ENCODE measurements at places on chromosomes 3 and 15.

DNA sequence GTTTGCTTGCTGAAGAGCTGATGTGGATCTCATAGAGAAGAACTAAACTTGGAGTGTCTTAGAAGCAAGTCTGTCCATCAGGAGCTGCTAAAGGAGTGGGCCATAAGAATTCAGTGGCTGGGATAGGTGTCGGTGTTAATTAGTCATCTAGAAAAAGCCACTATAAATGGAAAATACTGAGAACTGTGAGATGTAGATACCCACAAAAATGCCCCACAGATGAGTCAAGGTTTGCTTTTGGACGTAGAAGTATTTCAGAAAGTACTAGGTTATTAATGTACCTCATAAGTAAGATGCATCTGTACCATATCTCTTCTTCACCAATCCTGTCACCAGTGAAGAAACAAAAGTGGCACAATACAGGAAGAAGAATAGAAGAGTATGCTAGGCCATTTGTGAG, 530.9 kb upstream of the TGFBR2 start:
- no peak for DNase-seq

- DNase-seq: no peak
Measured at GRCh38 chr3:39284457-39284881, 4.6 kb upstream of the CX3CR1 start.

GRCh38 chr3:183503746-183504145, 51.8 kb downstream of the KLHL6 start:
- no peak for DNase-seq

DNA sequence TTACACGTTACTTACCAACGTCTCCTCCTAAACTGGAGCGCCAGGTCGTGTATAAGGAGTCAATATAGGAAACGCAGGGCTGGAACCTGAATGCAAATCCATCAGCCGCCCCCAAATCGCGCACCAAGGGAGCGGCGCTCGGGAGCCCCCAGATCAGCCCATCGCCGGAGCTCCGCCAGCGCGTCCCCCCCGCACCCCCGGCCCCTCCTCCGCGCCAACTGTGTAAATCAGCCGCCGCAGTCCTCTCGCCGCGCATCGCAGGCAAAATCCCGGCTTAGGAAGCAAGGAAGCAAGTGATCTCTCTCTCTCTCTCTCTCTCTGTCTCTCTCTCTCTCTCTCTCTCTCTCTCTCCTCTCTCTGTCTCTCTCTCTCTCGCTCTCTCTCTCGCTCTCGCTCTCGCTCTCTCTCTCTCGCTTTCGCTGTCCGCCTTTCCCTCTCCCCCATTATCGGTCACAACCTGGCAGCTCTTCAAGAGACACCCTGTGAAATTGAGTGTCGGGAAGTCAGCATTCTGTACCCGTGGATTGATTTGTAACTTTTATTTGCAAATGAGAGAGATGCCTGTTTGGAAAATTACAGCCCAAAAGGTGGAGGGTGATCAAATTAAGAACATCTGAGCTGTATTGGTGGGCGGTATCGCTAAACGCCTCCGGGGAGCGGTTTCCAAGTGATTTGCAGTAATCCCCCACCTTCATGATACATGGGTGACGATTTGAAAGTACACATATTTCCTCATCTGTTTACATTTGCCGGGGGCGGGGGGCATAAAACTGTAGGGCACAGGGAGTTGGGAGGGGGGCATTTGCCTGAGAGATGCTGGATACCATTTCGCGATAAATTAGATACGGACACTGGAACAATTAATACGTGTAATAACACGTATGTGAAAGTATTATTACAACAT, 645 bp upstream of the SLITRK3 start:
- peak; percentile 16 for DNase-seq

GRCh38 chr3:136567599-136568188, 184.5 kb downstream of the STAG1 start:
- no peak for DNase-seq

- peak; percentile 14 for DNase-seq
Measured at GRCh38 chr15:73647259-73648013, 14.2 kb upstream of the NPTN start.

GRCh38 chr15:41207687-41208448, 22.7 kb downstream of the EXD1 start:
- peak; percentile 42 for DNase-seq

- DNase-seq: no peak
Measured at GRCh38 chr3:74756674-74757073, 142.2 kb upstream of the CNTN3 start.

GRCh38 chr15:45604326-45604725, 17.1 kb downstream of the BLOC1S6 start:
- DNase-seq: peak; percentile 52

Data from amniotic epithelial cell (primary cell).